Brain pericyte (primary cell): ENCODE measurements at places on chromosomes 3 and 15.

DNA sequence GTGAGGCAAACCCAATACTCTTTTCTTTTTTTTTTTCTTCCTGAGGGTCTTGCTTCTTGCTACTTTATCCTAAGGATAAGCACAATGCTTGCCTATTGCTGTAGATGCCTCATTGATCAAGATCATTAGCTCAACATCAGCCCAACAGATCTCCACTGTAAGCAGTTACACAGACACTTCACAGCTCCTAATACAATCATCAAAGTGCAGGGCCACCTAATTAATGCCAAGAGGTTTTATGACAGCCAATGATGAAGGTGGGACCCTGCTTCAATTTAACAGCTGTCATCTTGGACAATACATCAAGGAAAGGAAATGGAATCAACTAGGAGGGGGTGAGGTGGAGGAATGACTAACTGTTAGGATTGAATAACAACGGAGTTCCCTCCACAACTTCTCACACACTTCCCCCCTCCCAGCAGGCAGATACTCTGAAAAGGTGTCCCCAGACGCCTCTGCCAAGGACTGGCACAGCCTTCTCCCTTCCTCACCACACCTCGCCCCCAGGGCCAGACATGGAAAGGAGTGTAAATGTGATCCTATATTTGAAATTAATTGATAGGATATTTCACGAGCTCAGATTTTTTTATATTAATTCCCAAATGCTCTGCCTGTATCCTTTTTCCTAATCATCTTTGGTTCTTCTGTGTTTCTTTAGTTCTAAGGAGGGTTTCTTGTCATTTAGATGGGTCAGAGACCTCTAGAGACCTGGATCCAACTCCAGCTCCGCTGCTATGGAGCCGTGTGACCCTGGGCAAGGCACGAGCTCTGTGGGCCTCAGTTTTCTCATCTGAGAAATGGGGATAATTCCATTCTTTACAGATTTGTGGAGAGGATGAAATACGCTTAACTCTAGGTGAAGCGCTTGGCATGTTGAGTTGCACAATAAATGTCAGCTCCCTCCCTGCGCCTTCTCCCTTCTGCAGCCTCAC is 1.2 kb downstream of the DCLK3 start:
- DNase-seq, result no peak

- DNase-seq, result no peak
Observed at GRCh38 chr3:79473993-79474392, 293.8 kb downstream of the ROBO1 start.

- DNase-seq, result no peak
Observed at GRCh38 chr3:63841704-63842103, 21.9 kb downstream of the THOC7 start.

DNA sequence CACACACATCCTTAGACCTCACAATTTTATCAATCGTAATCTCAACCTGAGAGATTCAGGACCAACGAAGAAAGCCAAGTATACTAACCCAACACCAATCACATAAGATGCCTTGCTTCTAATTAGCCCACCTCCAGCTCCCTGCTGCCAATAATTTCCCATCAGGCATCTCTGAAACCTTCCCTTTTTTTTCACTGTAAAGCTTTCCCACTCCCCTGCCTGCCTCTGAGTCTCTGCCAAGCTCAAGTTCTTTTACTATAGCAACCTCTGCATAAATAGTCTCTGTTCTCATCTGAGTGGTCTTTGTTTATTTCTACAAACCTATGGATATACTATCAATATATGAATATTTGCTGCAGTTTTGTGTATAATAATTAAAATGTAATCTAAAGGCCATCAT is 86.5 kb downstream of the PIK3CB start:
- DNase-seq, result no peak
